ENCODE measurements at places on chromosomes 2 and 18. TPM values are rescaled to one million over a fixed set of nuclear protein-coding genes. Genes with fewer than 3 reads are reported as not detected.

DNA sequence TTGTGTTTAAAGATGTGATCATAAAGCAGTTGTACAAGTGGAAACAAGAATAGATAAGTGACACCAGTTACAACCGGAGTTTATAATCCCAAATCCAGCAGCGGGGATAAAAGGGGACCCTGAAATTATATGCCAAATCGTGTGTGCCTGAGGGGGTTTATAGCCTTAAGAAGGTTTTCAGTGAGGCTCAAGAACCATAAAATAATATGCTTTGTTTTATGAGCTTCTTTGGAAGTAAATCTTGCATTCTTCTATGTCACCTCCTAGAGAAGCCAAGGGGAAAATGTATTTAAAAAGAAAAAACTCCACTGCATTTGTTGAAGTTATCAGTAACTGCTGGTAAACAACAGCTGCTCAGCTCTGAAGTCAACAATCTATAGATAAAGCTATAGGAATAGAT lies 25.8 kb upstream of the MAP3K20 start:
- no peak for DNase-seq

DNA sequence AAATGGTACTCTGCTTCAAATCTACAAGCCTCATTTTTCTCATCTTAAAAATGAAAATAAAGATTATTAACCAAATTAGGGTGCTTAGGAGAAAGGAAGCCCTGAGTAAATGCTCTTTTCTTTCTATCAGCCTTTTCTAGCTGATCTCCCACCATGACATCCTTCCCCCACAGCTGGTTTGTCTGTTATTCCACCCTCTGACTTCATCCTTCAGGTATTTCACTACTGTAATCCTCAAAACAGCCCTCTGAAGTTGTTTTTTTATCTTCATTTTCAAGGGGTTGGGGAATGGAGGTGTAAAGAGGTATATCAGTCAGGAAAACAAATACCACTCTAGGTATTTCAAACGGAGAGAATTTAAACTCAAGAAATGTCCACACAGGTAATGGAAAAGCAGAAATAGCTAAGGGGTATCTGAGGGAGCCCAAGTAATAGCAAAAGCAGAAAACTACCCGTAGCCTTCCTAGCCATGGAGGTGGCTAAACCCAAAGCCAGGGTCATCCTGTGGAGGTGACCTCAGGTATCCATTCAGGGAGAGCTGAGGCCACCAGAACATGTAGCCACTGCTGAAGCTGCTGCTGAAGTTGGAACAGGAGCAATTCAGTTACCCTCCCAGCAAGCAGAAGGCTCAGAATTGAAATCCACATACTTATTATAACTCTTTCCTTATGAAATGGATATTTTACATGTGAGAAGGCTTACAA lies 990.9 kb upstream of the ACVR2A start:
- DNase-seq = no peak

DNA sequence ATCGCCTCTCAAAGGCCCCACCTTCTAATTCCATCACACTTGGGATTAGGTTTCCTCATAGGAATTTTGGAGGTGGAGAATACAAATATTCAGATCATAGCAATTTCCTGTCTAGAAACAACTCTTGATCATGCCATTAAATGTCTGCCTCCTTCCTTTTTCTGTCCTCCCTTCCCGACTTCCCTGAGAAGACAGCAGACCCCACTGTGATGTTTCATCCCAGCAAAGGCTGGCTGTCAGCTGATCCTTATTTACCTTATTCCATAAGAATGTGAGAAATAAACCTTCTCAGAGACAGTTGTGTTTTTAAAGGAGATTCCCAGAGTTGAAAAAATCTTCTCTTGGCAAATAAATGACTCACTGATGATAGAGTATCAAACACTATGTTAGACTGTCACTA lies 133.9 kb downstream of the TDRD15 start:
- DNase-seq = no peak

MRPL44 gene
- 31.9 TPM for total RNA-seq
